ENCODE measurements at places on chromosomes 6 and 20.

DNA sequence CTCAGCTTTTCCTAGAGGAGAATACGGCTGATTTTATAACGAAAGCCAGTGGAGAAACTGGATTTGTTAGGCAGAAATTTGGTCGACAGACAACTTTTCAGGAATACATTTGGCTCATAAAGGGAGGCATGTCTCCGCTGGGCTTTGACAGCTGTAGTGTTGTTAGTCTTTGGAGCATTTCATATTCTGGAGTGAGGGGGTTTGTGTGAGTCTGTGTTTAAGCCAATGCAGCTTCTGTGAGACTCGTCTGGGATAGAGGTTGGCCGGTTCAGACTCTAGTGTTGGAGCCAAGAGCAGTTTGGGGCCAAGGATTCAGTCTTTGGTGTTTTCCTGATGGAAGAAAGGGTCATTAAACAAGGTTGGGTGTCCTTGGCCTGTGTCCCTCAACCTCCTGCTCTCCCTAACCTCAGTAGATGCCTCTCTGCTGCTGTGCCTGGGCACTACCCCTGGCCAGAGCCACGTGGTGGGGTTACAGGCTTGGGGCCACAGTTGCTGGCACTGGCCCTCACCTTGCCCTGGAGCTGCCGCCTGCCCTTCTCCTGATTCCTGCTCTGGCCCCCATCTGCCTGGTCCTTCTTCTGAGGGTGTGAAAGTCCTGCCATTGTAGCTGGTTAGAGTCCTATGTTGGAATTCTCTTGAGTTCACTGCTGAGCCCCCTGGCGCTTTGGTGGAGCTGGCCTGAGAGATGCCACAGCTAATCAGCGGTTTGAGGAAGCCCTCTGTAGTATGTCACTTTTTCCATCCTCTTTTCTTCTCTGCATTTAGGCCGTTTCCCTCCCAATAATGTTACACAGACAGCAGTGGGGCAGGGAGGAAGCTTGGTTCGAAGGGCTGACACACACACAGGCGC is 6.9 kb downstream of the PTK7 start:
- no peak for DNase-seq

DNA sequence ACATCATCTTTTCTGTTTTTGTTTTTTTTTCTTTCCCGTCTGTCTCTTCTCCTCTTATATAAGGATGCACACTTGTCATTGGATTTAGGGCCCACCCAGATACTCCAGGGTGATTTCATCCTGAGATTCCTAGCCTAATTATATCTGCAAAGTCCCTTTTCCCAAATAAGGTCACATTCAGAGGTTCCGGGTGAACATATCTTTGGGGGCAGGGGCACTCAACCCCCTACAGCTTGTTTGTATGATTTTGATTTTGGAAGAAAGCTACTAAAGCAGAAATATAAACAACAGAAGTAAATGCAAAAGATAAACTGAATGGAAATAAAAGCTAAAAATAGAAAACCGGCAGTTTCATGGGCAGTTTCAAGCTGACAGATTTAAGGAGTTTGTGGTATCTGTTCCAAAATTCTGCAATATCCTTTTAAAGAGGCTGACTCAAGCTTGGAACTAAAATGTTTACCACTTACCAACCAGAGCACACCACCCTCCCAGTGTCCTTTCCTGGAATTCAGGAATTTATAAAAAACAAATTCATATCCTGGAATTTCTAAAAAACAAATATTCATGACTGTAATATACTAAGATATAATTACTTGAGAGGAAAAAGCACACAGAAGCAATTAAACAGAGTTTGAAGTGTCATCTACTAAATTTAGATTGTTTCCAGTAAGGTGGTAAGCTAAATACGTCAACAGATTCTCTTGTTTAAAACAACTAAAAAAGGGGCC is 100.0 kb upstream of the CARMIL1 start:
- DNase-seq = no peak

DNA sequence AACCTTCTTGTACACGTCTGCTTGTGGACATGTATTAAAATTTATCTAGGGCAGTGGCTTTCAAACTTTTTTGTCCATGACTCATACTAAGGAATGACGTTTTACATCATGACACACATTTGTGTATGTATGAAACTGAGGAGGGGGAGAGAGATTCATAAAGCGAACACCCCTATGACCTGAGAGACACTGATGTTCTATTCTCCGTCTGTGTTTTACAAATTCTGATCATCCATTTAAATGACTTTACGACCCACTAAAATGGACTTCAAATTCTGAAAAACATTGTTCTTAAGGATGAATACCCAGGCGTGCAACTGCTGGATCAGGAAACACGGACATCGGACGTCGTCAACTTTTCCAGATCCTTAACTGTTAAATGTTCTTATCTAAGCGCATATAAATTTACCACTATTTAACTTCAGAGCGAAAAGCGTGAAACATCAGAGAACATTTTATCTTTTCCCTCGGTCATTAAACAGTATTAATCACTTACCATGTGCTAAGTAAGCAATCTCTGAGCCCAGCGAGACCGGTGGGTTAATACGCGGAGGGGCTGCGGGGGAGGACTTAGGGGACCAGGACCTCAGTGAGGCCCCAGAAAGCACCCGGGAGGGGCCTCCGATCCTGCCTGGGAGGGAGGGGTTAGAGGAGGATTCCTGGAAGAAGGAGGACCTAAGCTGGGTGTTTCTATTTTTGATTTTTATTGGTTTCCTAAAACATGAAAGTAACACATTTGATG is 1.2 kb downstream of the PLAGL1 start:
- DNase-seq = no peak

DNA sequence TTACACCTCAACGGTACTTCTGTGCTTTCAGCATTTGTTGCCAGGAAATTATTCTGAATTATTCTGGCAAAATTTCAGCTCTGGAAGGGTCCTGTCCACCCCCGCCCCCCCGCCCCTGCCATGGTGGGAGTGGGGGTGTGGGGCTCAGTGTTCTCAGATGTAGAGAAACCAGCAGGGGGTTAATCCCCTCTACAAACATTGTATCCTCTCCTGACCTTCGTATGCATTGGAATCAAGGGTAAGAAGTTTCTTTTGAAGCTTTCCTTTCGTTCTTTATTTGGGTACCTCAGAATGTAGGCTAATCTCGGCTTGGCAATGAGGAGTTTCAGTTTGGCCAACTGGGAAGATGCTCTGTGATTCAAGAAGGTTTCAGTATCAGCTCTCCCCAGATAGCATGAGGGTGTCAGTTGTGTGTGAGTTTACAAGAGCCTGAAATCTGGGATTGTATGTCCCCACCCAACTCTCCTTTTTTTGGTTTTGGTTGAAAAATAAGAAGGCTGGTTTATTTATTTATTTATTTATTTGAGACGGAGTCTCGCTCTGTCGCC is 25.5 kb upstream of the OLIG3 start:
- DNase-seq = no peak

DNA sequence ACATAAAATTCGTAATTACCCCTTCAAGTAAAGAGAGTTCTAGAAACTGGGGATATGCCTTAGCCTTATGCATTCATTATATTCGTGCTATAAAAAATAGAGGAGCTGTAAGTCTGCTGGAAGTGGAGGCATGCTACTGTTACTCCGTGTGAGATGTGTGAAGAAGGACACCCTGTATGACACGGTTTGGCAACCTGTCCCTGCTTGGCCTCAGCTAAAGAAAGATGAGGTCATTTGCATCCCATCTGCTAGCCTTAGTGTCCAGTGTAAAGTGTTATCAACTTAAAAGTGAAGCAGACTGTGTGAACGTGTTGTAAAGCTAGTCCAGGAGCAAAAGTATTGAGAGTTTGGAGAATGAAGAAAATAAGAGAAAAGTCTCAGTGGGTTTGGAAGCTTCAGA is 135.1 kb upstream of the RAB32 start:
- no peak for DNase-seq

DNA sequence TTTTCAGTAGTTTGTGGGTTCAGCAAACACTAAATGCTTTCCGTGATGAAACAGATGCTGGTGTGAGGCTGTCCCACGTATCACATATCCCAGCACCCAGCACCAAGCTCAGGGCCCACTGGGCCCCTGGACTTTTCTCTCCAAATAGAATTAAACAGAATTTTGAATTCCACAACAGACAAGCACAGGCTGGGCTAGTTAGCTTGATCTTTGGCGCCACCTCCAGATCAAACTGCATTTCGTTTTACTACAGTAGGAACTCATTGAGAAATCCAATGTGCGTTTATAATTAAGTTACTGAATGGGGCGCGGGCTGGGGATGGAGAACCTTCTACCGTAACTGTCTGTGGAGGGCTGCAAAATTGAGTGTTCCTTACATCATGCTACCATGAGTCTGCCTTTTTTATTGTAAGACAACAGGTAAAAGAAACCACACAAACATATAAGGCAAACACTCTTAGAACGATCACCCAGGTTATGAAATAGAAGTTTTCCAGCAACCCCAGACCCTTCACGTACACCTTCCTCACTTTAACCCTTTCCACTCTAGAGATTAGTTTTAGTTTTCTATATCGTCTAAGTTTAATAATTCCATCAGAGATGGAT is 107.8 kb downstream of the ZFP64 start:
- no peak for DNase-seq

GRCh38 chr6:130394246-130394645 is 28.4 kb downstream of the TMEM200A start:
- no peak for DNase-seq

DNA sequence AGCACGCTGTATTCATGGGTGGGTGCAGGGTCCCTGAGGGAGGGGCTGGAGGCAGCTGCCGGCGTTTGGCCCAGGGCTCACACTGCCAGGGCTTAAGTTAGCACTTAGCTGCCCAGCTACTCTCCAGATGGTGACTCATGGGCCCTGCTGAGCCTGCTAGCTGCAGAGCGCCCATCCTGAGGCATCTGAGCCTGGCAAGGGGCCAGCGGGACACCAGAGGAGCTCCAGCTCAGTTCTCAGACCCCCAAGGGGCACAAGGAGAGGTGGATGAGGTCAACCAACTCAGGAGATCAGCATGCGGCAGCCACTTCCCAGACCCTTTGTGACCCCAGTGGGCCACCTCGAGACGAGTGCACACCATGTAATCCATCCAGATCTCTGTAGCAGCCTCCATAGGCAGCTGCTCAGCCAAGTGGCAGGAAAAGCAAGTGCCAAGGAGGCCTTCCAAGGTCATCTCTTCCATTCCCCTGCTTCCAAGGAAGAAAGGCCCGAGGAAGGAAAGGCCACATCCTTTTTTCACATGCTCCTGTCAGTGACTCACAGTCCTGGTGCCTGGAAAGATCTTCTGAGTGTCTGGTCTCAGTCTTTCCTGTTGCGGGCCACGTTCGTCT is 35.3 kb downstream of the FOXP4 start:
- DNase-seq = no peak

GRCh38 chr20:45845452-45845851 is 11.7 kb downstream of the ACOT8 start:
- no peak for DNase-seq

DNA sequence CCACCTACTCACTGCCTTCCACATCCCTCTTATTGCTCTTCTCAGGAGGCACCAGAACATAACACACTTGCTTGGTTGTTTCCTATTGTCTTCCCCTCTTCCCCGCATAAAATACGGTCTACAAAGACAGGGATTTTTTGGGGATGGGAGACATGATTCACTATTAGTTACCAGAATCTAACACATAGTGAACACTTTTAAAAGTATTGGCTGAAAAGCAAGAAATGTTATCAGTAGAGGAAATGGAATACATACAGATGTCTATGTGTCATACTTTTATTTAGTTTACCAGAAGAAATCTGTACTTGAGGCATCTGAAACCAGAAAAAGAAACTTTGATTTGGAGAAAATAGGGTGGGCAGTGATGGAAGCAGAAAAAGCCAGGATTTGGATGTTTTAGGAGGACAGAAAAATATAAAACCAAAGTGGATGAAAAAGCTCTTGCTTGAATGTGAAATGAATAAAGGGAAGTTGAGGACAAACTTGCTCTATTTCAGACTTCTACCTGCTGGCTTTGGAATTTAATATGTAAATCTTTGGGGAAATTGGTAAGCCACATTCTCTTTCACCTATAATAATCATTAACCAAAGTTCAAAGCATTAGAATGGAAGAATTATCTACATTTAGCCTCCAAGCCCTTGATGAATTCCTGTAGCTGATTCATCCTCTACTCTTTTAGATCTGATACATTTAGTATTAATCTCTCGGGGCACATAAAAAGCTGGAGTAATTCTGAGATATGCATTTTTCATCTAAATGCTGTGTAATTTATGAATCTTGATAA is 82.6 kb downstream of the DOK5 start:
- no peak for DNase-seq

GRCh38 chr20:20530428-20531151 is 162.7 kb downstream of the INSM1 start:
- DNase-seq = no peak

- DNase-seq = no peak
These were observed 77.5 kb upstream of the MARCKS start for GRCh38 chr6:113779656-113780055.

GRCh38 chr20:13142143-13142542 is 78.9 kb upstream of the ISM1 start:
- no peak for DNase-seq

DNA sequence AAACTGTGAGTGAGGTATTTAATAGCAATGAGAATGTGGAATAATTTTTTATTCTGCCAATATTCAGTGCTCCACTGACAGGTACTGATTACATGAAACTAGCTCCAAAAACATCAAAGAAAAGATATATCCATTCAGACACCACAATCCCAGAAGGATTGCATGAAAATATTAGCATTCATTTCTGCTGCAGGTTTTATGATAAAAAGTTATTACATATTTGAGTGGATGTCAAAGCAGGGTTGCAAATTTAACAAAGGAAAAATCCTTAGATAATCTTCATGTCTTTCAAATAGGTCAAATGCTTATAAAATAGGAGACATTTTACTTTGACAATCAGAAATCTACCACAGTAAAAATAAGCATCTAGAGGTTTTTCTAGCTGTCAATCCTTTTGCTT is 13.3 kb downstream of the MCHR2 start:
- DNase-seq = no peak

- no peak for DNase-seq
These were observed 89.3 kb downstream of the CAP2 start for GRCh38 chr6:17482711-17483110.

DNA sequence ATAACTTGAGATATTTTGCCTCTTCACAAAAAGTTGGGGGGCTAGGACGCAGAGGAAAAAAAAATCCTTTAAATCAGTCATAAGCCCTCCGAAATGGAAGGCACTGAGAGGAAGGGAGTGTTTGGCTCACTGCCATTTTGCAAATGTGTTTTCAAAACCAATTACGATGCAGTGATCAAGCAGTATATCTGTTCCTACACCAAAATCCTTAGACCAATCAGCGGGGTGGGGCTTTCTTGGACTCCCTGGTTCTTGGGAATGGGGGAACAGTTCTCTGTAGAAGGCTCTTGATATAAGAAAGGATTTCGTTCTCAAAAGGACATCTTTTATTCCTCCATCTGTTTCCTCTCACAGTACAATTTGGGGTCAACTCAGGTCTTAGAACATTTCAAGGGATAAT is 478.6 kb upstream of the JARID2 start:
- DNase-seq = no peak
